ENCODE measurements at places on chromosomes 5 and 9.

DNA sequence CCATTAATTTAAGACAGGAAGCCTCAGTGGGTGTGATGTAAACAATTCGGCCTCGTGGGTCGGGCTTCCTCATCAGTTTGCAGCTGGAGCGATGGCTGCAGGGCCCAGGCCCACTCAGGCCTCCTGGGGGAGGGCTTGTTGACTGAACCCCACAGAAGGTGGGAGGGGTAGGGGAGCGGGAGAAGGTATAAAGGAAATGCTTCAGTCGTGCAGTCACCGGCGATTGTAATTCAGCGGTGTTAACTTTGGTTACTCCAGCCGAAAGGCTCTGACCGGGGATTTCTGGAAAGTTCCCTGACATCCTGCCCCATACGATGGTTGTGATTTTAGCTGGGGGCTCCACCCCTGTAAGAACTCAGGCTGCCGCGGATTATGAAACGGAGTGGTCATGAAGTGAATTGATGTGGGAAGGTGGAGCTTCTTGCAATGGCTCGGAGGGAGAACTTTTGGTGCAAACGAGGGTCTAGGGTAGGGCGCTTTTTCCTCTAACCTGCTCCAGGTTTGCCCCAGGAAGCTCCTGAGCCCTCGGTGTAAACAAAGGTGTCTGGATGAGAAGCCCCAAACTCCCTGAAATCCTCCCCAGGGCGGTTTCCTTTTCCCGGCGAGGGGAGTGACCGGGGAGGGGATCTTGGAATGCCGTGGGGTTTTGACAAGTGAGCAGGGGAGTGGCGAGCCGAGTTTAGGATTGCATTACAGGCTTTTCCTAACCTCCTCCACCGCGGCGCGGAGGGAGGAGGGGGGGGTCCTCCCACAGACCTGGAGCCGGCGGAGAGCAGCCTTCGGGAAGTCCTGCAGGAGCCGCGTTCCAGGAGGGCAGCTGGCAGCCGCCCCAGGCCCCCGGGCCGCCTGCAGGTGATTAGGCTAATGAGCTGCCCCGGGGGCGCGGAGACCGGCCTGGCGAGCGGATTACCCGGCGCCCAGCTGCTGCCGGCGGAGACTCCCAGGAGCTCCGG, 215.5 kb downstream of the PDZD2 start:
- DNase-seq, result no peak

DNA sequence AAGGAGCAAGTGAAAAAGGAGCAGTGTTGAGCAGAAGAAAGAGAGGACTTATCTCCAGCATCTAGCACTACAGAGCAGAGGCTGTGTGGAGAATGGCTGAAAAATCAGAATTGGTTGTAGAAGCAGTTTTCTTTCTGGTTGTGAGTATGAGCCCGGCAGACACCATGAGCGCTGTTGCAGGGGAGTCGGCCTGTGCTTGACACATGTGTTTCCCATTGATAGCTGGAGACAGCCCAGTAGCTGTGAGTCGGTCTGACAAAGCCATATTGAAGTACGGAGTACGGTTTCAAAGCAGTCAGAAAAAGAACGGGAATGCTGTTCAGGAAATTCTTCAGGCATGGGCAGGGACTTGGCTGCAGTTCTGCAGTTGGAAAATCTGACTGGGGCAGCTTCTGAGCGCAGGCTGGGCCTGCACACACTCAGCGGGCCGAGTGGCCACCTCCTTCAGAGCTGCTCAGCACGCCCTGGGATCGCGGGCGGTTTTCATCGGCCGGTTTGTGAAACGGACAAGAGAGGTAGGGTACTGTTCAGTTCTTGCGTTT, at the start of gene SGCD:
Gene SGCD, plus strand, starts transcription at position 447 of the 542 bp plus-strand sequence.
- DNase-seq, result no peak

- DNase-seq, result no peak
Measured at GRCh38 chr5:143165049-143165880, 238.2 kb downstream of the NR3C1 start.

- DNase-seq, result no peak
Measured at GRCh38 chr9:459491-460444, 245.1 kb downstream of the DOCK8 start.

- DNase-seq, result no peak
Measured at GRCh38 chr9:25678147-25678666, at the start of gene TUSC1. Gene TUSC1, minus strand, starts transcription at chr9:25678444. Its CDS starts 132 bp downstream, at chr9:25678312.

DNA sequence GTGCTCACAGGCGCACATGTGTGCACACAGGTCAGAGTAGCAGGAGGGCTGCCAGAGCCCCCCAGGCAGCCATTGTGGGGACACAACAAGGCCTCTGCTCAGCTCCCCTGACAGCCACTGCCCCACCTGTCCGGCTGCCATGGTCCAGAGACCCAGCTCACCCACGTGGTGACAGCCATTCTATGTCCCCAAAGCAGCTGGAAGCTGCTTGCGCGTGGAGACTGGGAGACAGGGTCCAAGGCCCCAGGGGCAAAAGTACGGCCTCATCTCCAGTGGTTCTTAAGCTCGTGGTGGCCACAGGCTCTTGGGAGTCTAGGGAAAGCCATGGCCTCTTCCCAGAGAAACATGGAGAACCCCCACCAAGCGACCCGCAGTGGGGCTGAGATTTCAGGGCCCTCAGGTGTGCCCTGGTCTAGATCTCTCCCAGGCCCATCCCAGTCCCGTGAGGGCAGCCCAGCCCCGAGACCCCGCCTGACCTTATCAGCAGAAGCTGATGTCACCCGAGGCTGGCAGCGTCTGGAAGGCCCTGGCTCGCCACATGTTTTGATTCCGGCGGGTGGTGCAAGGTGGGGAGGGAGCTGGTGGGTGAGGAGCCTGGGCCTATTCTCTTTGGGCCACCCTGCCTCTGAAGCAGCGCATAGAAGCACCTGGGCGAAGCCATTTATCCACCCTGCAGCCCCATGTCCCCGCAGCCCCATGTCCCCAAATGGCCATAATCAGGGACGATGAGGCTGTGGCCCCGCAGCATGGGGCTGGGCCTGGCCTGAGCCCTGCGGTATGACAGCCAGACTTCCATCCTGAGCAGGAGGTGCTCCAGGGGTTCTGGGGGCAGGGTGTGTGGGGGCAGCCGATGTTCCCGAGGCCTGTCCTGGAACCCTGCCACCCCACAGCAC, 31.7 kb downstream of the GLT6D1 start:
- DNase-seq, result no peak

GRCh38 chr5:43543434-43543833, 13.4 kb downstream of the PAIP1 start:
- DNase-seq, result no peak

GRCh38 chr9:88875400-88876120, 115.7 kb upstream of the S1PR3 start:
- no peak for DNase-seq

- no peak for DNase-seq
Measured at GRCh38 chr9:137955586-137955985, 78.0 kb downstream of the CACNA1B start.

- no peak for DNase-seq
Measured at GRCh38 chr9:73054091-73054490, 97.6 kb upstream of the ANXA1 start.

GRCh38 chr5:107184871-107185270, 485.9 kb downstream of the EFNA5 start:
- no peak for DNase-seq

- DNase-seq, result no peak
Measured at GRCh38 chr5:6473284-6473683, 24.6 kb downstream of the UBE2QL1 start.

DNA sequence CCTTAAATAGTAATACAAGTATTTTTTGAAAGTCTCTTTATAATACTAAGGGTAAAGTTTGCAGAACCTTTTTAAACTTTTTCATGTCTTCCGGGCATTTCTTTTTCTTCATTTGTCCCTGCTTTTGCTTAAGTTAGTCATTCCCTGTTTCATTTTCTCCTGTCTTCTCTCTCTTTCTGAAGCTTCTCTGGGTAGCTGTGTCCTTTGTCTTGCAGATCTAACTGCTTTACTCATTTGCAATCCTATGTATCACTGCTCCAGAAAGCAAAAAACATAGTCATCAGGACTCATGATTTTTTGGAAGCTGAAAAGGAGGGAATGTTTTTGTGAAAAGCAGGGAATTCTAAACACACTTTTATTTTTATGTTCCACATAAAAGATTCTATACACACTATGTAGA, 301.7 kb downstream of the MRPS30 start:
- DNase-seq, result no peak

- no peak for DNase-seq
Measured at GRCh38 chr5:150999704-151000442, 20.5 kb upstream of the GPX3 start.

- DNase-seq, result no peak
Measured at GRCh38 chr5:17312358-17312757, 94.9 kb downstream of the BASP1 start.

- DNase-seq, result no peak
Measured at GRCh38 chr5:180212363-180213255, 3.6 kb upstream of the RASGEF1C start.

GRCh38 chr5:96931605-96932004, 4.3 kb upstream of the LNPEP start:
- DNase-seq, result no peak

- DNase-seq, result no peak
Measured at GRCh38 chr5:4817767-4818166, 322.4 kb upstream of the ADAMTS16 start.

DNA sequence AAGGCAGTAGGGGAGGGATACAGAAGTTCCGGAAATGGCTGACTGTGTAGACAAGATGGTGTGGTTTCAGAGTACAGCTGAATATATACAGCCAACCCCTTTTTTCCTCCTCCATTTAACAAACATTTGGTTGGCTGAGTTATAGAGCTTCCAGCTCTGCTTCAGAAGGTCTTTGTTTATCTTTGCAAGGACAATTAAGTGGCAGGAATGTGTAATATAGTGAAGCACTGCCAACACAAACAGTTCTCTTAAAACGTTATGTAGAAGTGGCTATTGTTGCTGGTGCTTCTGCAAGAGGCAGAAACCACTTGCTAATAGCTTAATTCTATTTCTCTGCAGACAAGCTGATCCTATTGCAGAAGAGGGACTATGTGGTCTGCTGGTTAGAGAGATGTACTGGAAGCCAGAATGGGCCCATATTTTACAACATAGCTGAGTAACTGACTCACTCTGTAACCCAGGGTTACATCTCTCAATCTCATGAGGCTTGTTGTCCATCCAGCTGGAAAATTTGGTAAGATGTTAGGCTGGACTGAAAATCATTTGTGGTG, 62.7 kb upstream of the OSMR start:
- DNase-seq, result no peak

GRCh38 chr5:107593009-107593408, 77.7 kb downstream of the EFNA5 start:
- no peak for DNase-seq

DNA sequence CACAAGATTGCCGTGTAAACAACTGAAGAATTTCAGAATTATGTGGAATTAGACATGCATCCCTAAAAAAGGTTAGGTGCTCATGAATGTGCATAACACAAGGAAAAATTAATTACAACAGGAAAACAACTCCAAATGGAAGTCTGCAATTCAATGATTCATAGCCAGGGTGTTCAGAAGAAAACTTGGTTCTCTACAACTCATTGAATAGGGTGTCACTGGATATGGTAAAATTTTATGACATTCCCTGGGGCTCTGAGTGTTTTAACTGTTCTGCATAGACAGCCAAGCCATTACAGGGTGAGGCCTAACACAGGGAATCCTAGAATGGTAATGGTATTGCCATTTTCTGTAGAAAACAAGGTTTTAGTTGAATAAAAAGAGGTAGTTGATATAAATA, 24.4 kb upstream of the ZSWIM6 start:
- DNase-seq, result no peak

- DNase-seq, result no peak
Measured at GRCh38 chr9:122212473-122213004, 16.2 kb downstream of the LHX6 start.

- DNase-seq, result no peak
Measured at GRCh38 chr5:17989036-17989435, 354.8 kb downstream of the TAF11L14 start.

- no peak for DNase-seq
Measured at GRCh38 chr9:113178087-113178486, 27.3 kb downstream of the SLC31A2 start.

- no peak for DNase-seq
Measured at GRCh38 chr5:80653502-80653901, 950 bp upstream of the MSH3 start.

DNA sequence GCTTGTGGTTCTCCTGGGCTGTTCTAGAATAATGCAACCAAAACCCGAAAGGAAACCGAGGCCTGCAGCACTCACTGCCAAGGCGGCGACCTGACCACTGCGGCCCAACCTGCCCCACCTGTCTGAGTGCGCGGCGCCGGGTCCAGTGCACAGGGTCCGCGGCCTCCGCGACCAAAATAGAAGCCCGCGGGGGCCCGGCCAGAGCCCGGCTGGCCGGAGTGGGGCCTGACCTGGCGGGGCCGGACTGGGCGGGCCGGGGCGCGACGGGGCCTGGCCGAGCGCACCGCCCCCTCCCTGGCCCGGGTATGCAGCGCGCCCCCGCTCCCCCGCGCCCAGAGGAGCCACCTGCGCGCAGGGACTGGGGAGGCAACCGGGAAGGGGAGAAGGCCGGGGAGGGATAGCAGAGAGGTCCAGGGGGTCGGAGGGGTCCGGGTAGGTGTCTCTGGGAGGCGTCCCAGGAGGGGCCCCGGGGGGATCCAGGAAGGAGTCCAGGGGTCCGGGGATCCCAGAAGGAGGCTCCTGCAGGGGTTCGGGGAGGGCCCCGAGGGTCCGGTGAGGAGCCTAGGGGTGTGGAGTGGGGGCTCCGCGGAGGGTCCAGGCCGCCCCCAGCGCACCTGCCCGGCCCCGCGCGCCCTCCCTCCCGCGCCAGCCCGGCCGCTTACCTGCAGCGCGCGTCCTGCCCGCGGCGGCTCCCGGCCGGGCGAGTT, 503 bp downstream of the SEMA4D start:
- DNase-seq, result no peak

GRCh38 chr5:4665911-4666310, 474.2 kb upstream of the ADAMTS16 start:
- DNase-seq, result no peak

DNA sequence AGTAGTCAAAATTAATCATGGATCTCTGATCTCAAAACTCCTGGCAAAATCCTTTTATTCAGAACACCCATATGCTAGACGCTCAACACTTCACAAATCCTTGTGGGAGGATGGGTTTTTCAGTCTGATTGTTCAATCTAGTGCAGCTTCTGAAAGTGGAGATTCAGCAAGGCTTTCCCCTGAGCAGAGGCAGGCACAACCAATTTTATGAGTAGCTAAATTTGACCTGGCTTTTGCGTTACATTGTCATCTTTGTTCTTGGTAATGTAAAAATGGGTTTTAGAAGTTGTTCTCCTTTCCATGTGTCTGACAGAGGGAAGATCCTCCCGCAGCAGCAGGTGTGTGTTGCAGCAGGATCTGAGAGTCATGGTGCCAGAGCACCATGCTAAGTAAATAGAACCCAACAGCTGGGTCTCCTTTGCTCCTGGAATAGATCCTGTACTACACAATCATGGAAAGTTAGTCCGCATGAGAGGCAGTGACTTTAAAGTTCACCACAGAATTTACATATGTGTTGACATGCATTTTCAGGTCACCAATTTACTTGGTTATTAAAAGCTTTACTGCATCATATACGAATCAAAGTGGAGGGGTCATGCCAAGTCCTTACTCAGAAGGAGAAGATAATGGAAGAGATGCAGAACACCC, 70.1 kb upstream of the MEF2C start:
- DNase-seq, result no peak

- DNase-seq, result no peak
Measured at GRCh38 chr5:74540622-74541021, 99.9 kb downstream of the ENC1 start.
